ENCODE measurements at places on chromosomes 13 and 19.

DNA sequence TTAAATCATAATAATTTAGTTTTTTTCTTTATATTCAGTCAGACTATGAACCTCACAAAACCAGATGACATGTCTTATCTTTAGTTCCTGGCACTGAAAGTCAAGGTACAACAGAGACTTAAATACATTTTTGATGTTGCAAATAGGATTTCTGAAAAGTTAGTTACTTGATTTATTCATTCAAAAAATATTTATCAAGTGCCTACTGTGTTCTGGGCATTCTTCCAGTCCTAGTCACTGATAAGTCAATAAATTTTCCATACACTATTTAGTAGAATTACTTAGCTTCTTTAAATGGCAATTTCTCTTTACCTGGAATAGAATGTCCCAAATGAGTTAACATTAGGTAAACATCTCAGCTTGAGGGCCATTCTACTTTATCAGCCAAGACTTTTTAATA is 938.3 kb upstream of the PCDH9 start:
- no peak for DNase-seq

DNA sequence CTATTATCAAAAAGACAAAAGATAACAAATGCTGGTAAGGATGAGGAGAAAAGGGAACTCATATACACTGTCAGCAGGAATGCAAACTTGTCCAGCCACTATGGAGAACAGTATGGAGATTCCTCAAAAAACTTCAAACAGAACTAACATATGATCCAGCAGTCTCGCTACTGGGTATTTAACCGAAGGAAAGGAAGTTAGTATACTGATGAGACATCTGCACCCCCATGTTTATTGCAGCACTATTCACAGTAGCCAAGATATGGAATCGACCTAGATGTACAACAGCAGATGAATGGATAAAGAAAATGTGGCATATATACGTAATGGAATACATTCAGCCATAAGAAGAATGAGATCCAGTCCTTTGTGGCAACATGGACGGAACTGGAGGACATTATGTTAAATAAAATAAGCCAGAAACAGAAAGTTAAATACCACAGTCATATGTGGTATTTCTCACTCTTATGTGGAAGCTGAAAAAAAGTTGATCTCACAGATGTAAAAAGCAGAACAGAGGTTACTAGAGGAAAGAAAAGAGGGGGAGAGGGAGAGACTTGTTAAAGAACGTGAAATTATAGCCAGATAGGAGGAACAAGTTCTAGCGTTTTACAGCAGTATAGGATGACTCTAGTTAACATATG is 83.2 kb downstream of the RUBCNL start:
- DNase-seq: no peak

- DNase-seq: no peak
Measured at GRCh38 chr13:77832339-77833100, 86.1 kb downstream of the EDNRB start.

DNA sequence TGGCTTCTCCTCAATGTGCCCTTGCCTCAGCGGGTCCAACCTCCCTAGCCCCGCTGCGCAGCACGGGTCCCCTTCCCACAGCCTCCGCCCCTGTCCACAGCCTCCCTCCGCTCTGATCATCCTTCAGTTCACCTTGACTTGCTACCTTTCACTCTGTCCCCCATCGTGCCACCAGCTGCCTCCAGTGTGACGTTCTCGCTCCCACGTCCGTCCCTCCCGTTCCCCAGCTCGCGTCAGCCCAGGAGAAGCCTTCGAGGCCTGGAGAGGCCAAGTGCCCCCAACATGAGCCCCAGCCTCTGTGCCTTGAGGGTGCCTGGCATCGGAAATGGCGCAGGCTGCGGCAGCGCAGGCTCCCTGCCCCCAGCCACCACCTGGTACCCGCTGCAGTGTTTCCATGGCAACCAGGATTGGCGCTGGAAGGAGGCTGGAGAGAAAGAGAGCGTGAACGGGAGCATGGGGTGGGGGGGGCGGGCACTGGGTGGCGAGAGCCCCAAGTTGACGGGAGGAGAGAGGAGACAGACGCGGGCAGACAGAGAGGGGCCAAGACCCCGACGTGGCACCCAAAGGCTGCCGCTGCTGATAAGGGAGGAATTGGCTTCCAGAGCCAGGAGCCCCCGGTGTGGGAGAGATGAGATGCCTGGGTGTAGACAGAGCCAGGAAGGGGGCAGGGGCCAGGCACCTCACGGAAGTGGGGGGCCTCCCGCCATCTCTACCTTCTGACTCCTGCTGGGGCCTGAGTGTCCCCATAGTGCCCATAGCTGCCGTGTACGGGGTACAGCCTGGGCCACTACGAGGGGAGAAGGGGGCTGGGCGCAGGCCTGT is 844 bp upstream of the ASPDH start:
- DNase-seq: peak; percentile 63

DNA sequence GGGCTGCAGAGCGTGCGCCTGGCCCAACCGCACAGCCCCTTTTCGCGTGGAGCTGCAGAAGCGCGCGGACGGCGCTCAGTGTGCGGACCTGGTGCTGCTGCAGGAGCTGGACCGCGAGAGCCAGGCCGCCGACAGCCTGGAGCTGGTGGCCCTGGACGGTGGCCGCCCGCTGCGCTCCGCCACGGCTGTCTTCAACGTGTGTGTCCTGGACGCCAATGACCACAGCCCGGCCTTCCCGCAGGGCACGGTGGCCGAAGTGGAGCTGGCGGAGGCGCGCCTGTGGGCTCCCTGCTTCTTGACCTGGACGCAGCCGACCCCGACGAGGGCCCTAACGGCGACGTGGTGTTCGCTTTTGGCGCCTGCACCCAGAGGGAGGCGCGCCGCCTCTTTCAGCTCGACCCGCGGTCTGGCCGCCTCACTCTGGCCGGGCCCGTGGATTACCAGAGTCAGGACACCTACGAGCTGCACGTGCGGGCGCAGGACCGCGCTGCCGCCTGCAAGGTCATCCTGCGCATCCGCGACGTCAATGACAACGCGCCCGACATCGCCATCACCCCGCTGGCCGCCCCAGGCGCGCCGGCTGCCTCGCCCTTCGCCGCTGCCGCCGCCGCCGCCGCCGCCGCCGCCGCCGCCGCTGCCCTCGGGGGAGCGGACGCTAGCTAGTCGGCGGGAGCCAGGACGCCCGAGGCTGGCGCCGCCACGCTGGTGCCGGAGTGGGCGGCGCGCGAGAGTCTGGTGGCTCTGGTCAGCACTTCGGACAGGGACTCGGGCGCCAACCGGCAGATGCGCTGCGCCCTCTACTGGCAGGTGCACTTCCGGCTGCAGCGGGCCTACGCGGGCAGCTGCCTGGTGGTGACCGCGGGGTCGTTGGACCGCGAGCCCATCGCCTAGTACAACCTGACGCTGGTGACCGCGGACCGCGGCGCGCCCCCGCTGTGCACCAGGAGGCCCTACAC is 172.2 kb downstream of the OLFM4 start:
- DNase-seq: no peak

DNA sequence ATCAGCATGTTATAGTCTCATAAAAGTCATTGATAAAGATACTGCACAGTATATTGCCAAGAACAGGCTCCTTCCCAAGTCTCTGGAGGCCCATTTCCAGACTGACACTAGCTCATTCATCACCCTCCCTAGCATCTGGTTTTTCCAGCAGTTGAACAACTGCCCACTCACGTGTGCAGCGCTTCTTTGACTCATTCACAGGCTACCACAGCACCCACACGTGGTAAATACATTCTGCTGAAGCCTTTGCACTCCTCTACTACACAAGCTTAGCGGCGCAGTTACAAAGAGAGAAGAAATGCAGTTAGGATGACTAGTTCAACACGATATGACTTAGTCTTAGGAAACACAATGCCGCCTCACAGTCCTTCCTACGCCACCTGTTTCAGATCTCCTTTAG is 87.7 kb downstream of the DOCK9 start:
- DNase-seq: no peak

DNA sequence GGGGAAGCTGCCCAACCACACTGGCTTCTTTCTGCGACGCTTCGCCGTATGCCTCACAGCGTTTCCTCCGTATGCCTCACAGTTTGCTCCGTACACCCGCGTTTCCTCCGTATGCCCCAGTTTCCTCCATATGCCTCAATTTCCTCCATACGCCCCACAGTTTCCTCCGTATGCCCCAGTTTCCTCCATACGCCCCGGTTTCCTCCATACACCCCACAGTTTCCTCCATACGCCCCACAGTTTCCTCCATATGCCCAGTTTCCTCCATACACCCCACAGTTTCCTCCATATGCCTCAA is 22.6 kb downstream of the GAS6 start:
- DNase-seq: no peak

- DNase-seq: peak; percentile 84
Measured at GRCh38 chr19:45643024-45643926, 4.1 kb upstream of the EML2 start.
